GM13977 (cell line): ENCODE measurements at places on chromosomes 2 and 18.
A peak's percentile ranks its signal among the peaks of the same experiment; 100 is the strongest.

GRCh38 chr2:146661473-146662096 lies 1183.2 kb upstream of the ACVR2A start:
- DNase-seq: no peak

DNA sequence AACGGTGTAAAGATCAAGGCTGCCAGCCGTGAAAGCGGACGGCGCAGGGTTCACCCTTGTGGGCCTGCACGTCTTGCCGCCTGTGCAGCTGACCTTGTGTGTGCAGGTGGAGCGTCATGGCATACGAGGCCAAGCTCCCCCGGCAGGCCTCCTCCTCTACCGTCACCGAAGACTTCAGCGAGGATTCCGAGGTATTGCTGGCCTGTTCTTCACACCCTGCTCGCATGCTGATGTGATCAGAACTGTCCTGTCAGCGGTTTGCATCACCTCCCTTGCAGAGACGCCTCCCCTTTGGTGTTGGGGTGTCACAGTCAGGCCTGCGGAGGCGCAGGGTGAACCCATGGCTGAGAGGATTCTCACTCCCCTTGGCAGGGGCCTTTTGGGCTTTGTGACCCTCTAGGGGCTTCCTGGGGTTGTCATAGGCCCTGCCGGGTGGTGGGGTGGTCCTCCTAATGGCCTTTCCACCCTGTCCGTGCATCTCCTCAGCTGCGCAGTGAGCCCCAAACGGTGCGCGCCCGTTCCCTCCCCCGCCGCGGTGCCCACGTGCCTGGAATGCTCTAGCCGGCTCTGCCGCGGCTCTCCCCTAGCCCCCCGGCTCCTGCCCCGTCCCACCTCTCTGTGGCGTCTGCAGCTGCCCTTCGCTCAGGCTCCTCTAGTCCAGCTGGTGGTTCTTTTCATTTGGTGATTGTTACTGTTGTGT lies 92.5 kb downstream of the DGKD start:
- no peak for DNase-seq

GRCh38 chr18:60754413-60755009 lies 381.9 kb upstream of the MC4R start:
- no peak for DNase-seq

GRCh38 chr2:64482765-64483504 lies 29.0 kb downstream of the LGALSL start:
- DNase-seq: no peak

GRCh38 chr2:26587994-26588393 lies 53.2 kb downstream of the CIB4 start:
- DNase-seq: no peak

DNA sequence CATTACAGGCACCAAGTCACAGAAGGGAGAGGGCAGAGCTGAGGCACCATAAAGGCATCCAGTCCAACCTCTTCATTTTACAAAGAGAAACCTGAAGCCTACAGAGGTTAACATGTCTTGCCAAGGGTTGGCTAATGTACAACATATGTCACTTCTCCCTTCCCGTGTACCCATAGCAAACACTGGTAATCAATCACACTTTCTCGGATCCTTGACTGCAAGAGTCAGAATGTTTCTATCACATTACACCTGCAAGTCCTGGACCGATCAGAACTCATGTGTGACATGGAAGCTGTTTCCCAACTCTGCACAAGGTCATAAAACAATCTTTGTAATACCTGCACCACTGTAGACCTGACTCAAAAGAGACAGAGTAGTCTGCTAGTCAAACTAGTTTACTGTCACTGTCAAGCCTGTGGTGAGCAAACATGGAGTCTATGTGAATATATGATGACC lies 6.0 kb downstream of the ANKRD44 start:
- DNase-seq: no peak

DNA sequence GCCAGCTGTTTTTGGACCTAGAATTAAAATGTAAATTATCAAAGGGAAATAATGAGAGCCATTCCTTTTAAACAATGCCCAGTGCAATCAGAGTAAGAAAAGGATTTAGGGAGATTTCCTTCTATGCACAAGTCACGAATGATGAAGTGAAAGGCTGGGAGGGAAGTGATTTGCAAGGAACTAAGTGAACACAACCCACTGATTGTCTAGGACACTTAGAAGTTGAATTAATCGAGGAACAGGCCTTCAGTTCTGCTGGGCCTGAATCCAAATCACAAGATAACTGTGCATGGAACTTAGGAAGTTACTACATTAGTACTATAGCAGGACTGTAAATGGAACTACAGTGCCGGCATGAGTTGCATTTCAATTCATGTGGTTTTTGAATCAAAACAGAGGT lies 17.7 kb downstream of the MAP2 start:
- DNase-seq: no peak

- DNase-seq: no peak
Observed at GRCh38 chr2:134590679-134591078, 128.1 kb downstream of the TMEM163 start.

GRCh38 chr2:200585730-200586643 lies at the start of gene AOX1:
AOX1 (plus strand) TSS chr2:200586014; CDS start chr2:200586109, 95 bp downstream.
- DNase-seq: peak; percentile 34

GRCh38 chr18:70333757-70334156 lies 44.9 kb downstream of the SOCS6 start:
- no peak for DNase-seq

- DNase-seq: no peak
Observed at GRCh38 chr2:55111230-55111569, 60.9 kb upstream of the RTN4 start.

DNA sequence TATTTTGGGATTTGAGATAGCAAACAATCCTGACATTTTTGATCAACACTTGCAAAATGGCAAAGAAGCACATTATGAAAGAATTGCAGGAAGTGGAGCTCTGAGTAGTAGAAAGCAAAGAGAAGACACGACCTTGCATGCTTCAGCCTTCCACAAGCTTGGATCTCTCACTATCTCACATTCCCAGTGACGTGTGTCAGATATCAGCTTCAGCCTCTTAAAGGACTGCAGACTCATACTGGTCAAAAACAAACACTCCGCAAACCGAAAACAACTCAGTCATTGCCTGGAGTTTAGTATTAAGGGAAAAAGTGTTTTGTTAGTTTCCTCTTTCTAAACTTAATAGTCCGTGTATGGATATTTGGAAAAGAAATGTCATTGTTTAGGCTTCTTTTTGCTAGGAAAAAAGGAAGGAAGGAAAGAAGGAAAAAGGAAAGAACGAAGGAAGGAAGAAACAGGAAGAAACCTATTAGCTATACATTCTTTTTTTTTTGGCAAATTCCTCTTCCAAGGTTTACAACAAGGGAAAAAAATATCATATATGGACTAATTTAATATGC lies 32.6 kb upstream of the SLC40A1 start:
- no peak for DNase-seq

- DNase-seq: no peak
Observed at GRCh38 chr2:239179851-239180371, 220.9 kb downstream of the HDAC4 start.
